ENCODE measurements at places on chromosomes 5 and 9. TPM values are rescaled to one million over a fixed set of nuclear protein-coding genes. Genes with fewer than 3 reads are reported as not detected.

The OR1J2 gene
- total RNA-seq = not detected

The GAPT gene
- total RNA-seq = 2.5 TPM

The PCDHA9 gene
- total RNA-seq = not detected

The ANKRD33B gene
- 1.9 TPM for total RNA-seq

The PCDHGA11 gene
- total RNA-seq = 2.5 TPM

The PRXL2C gene
- total RNA-seq = 5.4 TPM

The SLC45A2 gene
- total RNA-seq = not detected

The FAXDC2 gene
- total RNA-seq = 73.0 TPM

The CBY3 gene
- total RNA-seq = not detected

The C5orf34 gene
- 0.59 TPM for total RNA-seq

The PHPT1 gene
- 40.4 TPM for total RNA-seq

The KLHL3 gene
- 8.8 TPM for total RNA-seq

The ANKRD18B gene
- 0.59 TPM for total RNA-seq

The SLC35A4 gene
- 31.5 TPM for total RNA-seq

The FCN2 gene
- 124 TPM for total RNA-seq

The SPATA31E1 gene
- not detected for total RNA-seq

The SYK gene
- 15.4 TPM for total RNA-seq

The ZDHHC11B gene
- total RNA-seq = 0.37 TPM

The TMOD1 gene
- 20.0 TPM for total RNA-seq

The SPAG8 gene
- total RNA-seq = 0.25 TPM

The BARHL1 gene
- total RNA-seq = not detected

The FASTKD3 gene
- total RNA-seq = 11.3 TPM

The POLR3G gene
- 0.75 TPM for total RNA-seq

The SMC5 gene
- total RNA-seq = 13.5 TPM

The PCDHGC4 gene
- 0.33 TPM for total RNA-seq

The BTNL3 gene
- total RNA-seq = not detected

The TRUB2 gene
- 12.7 TPM for total RNA-seq

The STK32A gene
- 0.17 TPM for total RNA-seq

The NOXA1 gene
- total RNA-seq = 1.3 TPM

The ACTBL2 gene
- total RNA-seq = not detected

The TMEM215 gene
- not detected for total RNA-seq

The NR5A1 gene
- total RNA-seq = not detected

The PTAR1 gene
- 67.9 TPM for total RNA-seq

The SLC6A19 gene
- 1.5 TPM for total RNA-seq

The ANKRD55 gene
- 0.37 TPM for total RNA-seq

The GRIN1 gene
- not detected for total RNA-seq

The LCN15 gene
- not detected for total RNA-seq

The FCHO2 gene
- total RNA-seq = 37.5 TPM

The TCF7 gene
- 1.8 TPM for total RNA-seq

The ANKRD31 gene
- 0.05 TPM for total RNA-seq

The SH3GLB2 gene
- 22.6 TPM for total RNA-seq

The INVS gene
- total RNA-seq = 13.4 TPM

The SLC31A1 gene
- 26.6 TPM for total RNA-seq

The SPINK13 gene
- not detected for total RNA-seq

The QRFP gene
- total RNA-seq = not detected

The INSL6 gene
- total RNA-seq = not detected

The UAP1L1 gene
- total RNA-seq = 2.3 TPM

The GRPEL2 gene
- 6.5 TPM for total RNA-seq

The CCL21 gene
- 4.5 TPM for total RNA-seq

The AQP7 gene
- 4.8 TPM for total RNA-seq

The SEC61B gene
- 84.1 TPM for total RNA-seq

The LVRN gene
- not detected for total RNA-seq
